Thymus (tissue), 14 donors: ENCODE measurements at places on chromosomes 4 and X.

DNA sequence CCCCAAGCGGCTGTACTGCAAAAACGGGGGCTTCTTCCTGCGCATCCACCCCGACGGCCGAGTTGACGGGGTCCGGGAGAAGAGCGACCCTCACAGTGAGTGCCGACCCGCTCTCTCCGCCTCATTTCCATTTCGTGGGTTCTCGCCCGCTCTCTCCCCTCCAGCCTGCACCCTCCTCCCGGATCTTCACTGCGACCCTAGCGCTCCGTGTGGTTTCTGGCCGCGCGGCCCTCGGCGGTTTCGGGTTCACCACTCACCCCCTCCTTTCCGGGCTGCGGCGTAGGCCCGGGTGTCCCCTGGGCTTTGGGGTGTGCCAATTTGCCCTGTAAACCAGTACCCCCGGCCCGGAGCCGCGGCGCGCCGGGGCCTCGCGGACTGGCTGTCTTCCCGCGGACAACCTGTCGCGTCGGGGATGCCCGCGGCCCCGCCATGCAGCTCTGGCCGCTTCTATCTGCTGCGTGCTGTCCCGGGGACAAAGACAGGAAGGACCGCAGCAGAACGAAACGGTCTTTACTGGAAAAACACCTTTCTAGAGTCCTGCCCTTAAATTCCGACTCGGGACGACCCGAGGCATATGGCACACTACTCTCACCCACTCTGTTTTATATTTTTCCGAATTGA lies 737 bp downstream of the FGF2 start:
- peak; percentile 2 for DNase-seq

DNA sequence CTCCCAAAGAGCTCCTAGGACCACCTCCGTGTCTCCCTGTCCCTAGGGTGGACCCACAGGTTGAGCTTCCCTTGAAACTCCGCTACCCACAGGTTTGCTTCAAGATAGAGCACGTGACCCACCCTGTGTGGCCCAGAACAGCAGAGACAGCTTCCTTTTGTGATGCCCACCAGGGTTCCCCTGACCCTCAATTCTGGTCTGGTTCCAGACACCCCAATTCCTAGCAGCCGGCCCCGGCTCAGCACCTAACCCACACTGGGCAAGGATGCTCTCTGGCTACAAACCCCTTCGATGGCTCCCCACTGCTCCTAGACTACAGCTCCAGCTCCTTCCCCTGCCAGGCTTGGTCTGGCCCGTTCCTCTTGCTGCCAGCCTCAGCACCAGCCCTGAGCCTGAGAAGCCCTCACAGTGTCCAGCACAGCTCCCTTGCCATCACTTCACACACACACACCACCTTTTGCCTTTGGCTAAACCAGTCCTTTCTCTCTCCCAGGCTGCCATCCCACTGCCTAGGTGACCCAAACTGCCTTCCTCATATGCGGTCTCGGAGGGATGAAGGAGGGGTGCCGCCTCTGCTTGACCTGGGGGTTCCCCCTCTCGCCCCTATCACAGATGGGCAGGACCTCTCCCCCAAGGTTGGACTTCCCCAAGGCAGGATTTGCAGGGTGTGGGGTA lies 6.2 kb downstream of the PNCK start:
- no peak for DNase-seq

GRCh38 chr4:2368746-2369437 lies 49.6 kb downstream of the ZFYVE28 start:
- DNase-seq: no peak

GRCh38 chr4:123014038-123014437 lies 91.6 kb upstream of the NUDT6 start:
- DNase-seq: no peak

GRCh38 chr4:189656641-189657040 lies 284.0 kb upstream of the FRG1 start:
- no peak for DNase-seq

- no peak for DNase-seq
Observed at GRCh38 chrX:129585691-129586090, 45.6 kb downstream of the OCRL start.

DNA sequence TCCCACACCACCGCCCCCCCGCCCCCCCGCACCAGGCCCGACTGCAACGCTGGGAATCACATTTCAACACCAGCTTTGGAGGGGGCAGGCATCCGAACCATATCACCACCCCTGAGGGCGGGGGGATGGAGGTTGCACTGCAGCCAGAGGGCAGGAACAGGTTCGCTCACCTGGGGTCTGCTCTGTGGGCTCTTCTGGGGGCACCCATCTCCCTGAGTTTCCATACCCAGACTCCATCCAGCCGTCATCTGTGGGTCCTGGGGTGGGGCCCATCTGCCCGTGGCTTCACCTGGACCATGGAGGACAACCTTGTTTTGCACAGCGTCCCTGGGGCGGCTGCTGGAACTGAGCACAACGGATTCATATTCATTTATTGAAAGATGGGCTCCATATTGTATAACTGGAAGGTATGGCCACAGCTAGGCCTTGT lies 6.9 kb downstream of the PSAPL1 start:
- no peak for DNase-seq

GRCh38 chrX:39384996-39385395 lies 583.7 kb downstream of the MID1IP1 start:
- DNase-seq: no peak
